ENCODE measurements at places on chromosomes 11 and 22.

DNA sequence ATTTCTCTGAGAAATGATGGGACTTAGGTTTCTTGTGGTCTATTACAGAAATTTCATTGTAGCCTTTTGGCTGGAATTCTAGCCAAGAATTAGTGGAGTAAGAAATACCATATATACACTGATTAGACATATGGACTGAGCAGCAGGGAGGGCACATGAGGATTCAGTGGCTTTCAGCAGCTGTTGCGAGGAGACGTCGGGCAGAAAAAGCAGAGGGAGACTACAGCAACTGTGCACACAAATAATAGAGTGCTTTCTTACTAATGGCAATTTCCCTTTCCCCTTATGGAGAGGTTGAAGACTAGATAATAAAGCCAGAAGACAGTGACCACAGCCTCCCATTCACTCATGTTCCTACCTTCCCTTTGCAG is 35.4 kb upstream of the CCDC34 start:
- DNase-seq = no peak

DNA sequence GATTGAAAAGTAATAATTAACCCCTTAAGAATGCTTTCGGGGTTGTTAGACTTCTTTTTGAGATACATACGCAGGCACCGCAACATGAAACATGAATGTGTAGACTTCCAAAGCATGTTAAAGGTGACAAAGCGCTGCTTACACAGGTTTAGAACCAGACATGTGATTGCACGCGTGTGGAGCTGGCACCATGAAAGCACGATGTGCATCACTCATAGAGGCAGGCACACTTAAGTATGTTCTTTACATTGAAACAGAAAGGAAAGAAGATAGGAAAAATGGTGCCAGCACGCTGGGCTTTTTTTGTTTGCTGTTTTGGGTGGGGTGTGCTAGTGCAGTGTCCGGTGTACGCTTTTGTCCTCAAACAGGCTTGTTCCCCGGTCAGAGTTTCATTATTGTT is 83.6 kb upstream of the PPARA start:
- no peak for DNase-seq

DNA sequence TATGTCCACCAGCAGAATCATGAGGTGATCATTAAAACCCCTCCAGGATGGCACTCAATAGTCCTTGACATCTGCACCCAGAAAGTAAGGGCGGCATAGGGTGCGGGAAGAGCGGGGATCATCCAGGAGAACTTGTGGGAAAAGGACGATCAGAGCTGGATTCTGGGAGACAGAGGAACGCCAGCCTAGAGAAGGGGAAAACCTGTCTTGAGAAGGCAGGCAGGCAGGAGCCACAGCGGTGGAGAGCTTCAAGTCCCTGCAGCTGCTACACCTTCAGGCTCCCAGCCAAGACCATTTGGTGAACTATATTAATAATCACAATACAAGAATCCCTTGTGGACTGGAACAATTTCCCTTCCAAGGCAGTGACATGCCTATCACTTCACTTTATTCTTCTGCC is 134.3 kb downstream of the BUD13 start:
- DNase-seq = no peak

- DNase-seq = no peak
These were observed 32.4 kb downstream of the EIF3F start for GRCh38 chr11:8019314-8020243.

DNA sequence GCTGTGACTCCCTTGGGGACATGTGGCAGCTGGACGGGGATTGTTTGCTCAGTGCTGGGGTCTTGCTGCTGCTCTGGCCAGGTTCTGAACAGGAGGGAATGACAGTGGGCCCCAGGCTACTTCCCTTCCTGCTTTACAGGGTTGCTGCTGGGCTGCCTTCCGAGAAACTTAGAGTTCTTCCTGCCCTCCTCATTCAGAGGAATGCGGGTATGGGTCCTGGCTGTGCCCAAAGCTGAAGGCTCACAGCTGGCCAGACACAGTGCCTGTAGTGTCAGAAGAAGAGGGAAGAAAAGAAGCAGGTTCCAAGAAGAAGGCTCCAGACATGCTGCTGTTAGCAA is 108.3 kb upstream of the PARVA start:
- DNase-seq = no peak

DNA sequence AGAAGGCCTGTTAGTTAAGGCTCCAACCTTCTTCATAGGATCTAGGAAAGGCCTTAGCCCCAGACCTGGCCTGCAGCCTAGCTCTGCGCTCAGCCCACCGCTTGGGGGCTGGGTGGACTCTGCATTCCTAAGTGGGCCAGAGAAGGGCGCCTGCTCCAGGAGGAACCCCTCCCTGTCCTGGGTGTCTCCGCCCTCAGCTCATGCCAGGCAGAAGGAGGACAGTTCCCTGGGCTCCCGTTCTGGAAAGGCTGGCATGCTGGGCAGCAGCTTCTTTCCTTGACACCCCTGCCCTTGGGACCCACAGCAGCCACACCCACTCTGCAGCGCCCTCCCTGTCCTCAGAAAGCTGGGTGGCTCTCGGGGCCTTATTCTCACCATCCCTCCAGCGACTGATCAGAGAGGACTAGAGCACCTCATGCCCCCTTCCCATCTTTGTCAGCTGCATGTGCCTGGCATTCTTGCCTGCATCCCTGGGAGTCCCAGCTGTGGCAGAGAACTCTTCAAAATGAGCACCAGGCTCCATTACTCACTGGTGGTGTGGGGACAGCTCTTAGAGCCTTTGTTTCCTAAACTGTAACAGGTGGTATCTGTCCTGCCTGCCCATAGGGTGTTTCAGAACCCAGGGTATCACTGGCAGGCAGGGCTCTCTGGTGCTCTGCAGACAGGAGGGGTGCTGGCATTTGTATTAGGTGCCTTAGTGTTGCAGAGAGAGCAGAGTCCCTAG is 20.3 kb upstream of the MYRF start:
- no peak for DNase-seq

- DNase-seq = no peak
These were observed 7.9 kb downstream of the NCAM1 start for GRCh38 chr11:112968941-112969713.

- no peak for DNase-seq
These were observed 123.7 kb downstream of the MPPED2 start for GRCh38 chr11:30462421-30462820.

Measured in BJ (cell line).